ENCODE measurements at places on chromosomes 7 and 10.

GRCh38 chr10:103905441-103905840 is 12.5 kb downstream of the STN1 start:
- DNase-seq, result no peak

DNA sequence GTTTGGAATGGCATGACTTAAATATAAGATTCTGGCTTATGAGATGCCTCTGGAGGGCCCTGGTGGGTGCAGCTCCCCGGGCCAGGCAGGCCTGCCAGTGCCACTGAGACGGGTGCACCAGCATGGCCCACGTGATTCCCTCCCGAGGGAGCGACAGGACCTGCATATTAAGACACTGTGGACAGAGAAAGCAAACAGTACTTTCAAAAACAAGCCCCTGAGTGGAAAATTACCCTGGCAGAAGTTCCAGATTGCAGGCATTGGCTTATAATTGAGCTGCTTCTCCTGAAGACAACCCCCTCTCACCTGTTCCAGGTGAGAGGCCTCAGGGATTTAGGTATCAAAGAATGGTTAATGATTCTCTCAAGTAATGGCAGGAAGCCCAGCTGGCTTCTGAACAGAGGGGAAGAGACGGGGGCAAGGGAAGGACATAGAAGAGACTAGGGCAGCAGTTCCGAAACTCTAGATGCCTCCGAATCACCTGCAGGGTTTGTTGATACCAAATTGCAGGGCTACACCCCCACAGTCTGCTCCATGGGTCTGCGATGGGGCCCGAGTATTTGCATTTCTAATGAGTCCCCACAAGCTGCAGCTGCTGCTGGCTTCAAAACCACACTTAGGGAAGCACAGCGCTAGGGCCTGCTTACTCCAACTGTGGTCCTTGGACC is 66.0 kb upstream of the DOCK1 start:
- no peak for DNase-seq

GRCh38 chr7:96026010-96026409 is 253.7 kb downstream of the DYNC1I1 start:
- DNase-seq, result no peak

- no peak for DNase-seq
Observed at GRCh38 chr10:126584836-126585235, 85.7 kb downstream of the C10orf90 start.

GRCh38 chr10:22959950-22960349 is 32.1 kb downstream of the ARMC3 start:
- DNase-seq, result no peak

DNA sequence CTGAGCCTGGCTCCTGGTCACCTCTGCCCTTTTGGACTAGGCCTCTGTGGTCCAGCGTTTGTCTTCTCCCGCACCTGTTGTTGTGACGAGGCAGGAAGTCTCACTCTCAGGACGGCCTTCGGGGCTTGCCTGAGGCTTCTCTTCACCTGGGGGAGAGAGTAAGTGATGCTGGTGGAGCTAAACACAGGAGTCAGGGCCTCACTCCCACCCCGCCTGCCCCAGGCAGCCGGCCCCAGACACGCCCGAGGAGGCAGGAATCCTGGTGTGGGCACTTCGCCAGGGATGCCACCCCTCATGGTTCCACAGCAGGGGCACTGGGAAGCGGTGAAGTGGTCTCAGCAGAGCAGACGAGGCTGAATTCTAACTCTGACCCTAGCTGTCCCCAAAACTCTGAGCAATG is 42.4 kb downstream of the IL2RA start:
- DNase-seq, result no peak

DNA sequence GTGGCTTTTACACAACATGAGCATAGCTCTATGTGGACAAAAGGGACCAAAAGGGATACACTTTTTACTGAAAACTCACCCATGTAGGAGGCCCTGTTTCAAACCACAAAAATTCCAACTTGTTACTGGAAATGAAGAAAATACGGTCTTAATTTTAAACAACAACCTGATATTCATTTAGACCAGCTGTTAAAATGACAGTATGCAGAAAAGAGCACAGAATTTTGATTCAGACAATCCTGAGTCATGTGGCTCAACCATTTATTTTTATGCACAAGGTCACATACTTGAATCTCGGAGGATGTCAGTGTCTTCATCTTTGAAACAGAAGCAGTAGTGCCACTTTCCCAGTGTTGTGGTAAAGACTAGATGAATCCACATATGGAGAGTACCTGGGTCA is 426.5 kb upstream of the NFE2L3 start:
- no peak for DNase-seq

GRCh38 chr10:105783936-105784483 is 1142.9 kb downstream of the SORCS3 start:
- DNase-seq, result no peak
